Activated CD8-positive, alpha-beta T cell treated with anti-CD3 and anti-CD28 coated beads for 36 hours (primary cell): ENCODE measurements at places on chromosomes 1 and 21. TPM values are rescaled to one million over a fixed set of nuclear protein-coding genes. Genes with fewer than 3 reads are reported as not detected.

The MATN1 gene
- 1.4 TPM for total RNA-seq

The DIP2A gene
- 30.9 TPM for total RNA-seq

The CBR3 gene
- total RNA-seq = 13.5 TPM

The ITLN2 gene
- total RNA-seq = not detected

The SIM2 gene
- total RNA-seq = not detected

- DNase-seq = no peak
These were observed 68.5 kb downstream of the OBSCN start for GRCh38 chr1:228276174-228276831.

- no peak for DNase-seq
These were observed 5.8 kb downstream of the SLC45A1 start for GRCh38 chr1:8323706-8324105.

DNA sequence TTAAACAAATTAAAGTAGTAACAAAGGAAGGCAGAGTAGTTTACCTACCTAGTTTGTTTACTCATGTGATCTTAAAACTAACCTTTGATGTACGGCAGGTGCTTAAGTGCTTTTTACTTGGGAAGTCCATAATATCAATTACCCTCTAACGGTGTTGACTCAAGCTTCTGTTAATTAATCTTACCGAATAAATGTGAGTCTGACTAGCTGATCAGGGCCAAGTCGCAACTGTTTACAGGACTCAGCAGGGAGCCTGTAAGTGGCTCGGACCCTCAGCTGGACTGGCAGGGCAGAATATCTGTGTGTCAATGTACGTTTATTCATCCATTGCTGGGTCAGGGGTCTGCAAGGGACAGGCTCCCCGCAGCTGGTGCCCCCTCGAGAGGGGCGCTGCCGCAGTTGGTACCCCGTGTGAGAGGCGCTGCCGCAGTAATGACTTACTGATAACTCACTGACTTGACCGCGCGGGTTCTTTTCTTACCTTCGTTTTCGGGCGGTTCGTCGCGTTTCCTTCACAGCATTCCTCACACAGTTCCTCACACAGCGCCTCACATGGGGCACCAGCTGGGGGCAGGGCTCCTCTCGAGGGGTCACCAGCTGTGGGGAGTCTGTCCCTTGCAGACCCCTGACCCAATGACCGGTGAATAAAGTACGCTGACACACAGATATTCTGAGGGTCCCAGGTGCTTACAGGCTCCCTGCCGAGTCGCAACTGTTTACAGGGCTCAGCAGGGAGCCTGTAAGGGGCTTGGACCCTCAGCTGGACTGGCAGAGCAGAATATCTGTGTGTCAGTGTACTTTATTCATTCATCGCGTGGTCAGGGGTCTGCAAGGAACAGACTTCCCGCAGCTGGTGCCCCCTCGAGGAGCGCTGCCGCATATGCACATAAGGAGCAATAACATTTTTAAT lies 3.0 kb downstream of the FMO1 start:
- DNase-seq = peak; percentile 53

GRCh38 chr1:204250428-204251030 lies 36.7 kb upstream of the GOLT1A start:
- no peak for DNase-seq

- DNase-seq = no peak
These were observed 132.7 kb downstream of the GPATCH2 start for GRCh38 chr1:217498209-217498608.

GRCh38 chr1:69123486-69123885 lies 444.2 kb upstream of the LRRC7 start:
- no peak for DNase-seq

DNA sequence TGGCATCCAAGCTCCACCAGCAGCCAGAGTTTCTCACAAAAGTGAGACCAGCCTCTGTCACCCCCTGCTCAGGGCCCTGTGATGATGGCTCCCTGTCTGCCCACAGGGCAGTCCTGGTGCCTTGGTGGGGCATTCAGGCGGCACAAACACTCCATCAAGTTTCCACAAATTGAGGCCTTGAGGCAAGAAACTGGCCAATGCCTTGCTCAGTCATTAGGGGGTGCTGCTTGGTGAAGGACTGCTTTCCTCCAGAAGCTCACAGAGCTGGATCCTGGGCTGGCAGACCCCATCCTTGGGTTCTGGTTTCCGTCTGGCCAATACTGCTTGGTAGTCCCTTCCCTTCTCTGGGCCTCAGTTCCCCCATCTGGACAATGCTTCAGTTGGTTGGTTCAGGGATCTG lies 12.5 kb upstream of the AHDC1 start:
- no peak for DNase-seq

- DNase-seq = no peak
These were observed 65.9 kb downstream of the TM2D1 start for GRCh38 chr1:61659061-61659460.

DNA sequence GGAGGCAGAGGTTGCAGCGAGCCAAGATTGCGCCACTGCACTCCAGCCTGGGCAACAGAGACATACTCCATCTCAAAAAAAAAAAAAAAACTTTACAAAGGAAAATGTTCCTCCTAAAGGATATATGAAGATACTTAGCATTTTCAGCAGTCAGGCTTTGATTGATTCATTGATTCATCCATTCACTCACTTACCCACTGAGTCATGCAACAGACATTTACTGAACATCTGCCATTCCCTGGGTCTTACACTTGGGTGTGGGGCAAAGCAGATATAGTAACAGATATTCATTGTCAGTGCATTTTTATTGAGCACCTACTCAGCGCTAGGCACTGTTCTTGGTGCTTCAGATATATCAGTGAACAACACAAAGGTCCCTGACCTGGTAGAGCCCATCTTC lies 5.6 kb upstream of the LACTBL1 start:
- no peak for DNase-seq

GRCh38 chr1:20426923-20427322 lies 59.1 kb downstream of the CAMK2N1 start:
- DNase-seq = peak; percentile 8
